Stimulated activated CD8-positive, alpha-beta memory T cell treated with anti-CD3 and anti-CD28 coated beads, Interleukin-15, amount 100 ng/mL, for 1 hour (primary cell): ENCODE measurements at places on chromosomes 5 and 9.
A peak's percentile ranks its signal among the peaks of the same experiment; 100 is the strongest.

GRCh38 chr5:122639033-122639432, 135.8 kb upstream of the SNX2 start:
- no peak for DNase-seq

- peak; percentile 0 for DNase-seq
Observed at GRCh38 chr9:69671879-69672595, at the start of gene APBA1. APBA1 (minus strand) TSS chr9:69672371.

DNA sequence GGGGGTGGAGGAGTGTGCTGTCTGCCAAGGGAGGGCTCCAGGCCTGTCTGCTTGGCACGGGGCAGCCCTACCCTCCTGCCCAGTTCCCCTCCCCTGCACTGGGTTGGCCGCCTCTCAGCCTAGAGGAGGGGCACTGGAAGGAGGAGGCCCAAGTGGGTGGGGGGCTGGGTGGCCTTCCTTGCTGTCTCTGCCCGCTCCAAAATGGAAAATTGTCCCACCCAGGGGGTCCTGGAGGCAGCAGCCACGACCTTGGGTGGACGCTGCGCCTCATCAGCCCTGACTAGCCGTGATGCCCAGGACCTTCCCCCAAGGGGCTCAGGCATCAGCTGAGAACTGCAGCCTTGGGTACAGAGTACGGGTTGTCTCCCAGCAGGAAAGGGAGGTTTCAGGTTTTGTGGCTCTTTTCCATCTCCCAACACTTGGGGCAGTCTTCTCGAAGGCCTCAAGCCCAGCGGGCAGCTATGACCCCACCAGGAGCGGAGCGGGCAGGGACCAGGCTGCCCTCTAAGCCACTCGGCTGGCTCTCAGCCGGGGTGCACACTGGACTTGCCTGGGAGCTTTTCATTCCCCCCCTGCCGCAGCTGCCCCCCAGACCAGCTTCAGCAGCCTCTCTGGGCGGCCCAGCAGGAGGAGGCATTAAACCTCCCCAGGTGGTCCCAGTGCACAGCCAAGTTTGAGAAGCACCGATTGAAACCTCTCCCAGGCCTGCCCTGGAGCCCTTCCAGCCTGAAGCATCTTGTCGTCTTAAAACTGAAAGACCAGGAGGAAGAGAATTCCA, 20.6 kb downstream of the NTNG2 start:
- no peak for DNase-seq

DNA sequence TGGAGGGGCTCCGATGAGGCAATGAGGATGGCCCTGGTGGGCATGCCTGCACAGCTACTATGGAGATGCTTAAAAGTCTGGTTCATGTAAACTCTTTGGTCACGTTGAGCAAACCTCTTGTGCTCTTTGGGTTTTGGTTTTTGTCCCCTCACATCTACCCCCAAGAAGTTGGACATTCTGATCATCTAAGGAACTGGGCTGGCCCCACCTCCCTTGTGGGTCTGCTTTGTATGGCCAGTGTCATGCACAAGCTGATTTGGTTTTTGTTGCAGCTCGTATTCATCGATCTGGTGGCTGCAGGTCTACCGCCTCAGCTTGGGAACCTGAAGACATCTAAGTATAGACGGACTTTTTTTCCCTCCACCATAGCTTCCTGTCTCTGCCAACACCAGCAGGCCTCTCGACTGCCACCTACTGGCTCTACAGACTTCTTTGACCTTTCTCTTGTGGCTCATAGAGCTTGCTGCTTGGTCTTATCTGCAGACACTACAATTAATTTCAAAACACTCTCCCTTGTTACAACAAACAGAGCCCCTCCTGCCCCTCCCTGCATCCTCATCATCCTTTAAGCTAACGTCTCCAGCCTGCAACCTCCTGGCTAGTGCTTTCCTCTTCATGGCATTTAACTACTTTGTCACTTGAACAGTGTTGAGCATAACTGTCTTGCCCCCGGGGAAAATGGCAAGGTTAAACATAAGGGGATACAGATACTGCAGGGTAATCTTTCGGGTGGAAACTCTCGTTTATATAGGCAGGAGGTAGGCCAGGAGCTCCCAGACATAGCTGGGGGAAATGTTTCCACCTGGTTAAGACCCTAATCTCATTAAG, 34.5 kb downstream of the TSTD2 start:
- DNase-seq: peak; percentile 51

DNA sequence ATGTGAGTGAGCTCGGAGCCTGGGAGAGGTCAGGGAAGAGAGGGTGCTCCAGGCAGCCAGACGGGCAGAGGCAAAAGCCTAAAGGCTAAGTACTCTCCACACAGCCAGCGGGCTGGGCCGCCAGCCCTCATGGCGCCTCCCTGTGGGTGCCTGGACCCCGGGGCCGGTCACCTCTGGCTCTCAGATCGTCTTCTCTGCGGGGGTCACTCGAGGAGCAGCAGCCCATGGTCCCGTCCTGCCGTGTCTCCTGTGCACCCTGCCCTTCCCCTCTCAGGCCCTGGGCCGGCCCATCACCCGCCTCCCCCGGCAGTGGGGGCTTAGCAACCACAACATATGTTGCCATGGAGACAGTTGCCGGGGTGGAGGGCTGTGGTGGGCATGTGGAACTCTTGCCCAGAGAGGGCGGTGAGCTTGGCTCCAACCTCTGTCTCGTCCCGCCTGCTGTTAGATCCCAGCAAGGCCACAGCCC, 4.2 kb downstream of the AK1 start:
- DNase-seq: no peak

- no peak for DNase-seq
Observed at GRCh38 chr5:6950250-6950649, 237.0 kb downstream of the TENT4A start.

DNA sequence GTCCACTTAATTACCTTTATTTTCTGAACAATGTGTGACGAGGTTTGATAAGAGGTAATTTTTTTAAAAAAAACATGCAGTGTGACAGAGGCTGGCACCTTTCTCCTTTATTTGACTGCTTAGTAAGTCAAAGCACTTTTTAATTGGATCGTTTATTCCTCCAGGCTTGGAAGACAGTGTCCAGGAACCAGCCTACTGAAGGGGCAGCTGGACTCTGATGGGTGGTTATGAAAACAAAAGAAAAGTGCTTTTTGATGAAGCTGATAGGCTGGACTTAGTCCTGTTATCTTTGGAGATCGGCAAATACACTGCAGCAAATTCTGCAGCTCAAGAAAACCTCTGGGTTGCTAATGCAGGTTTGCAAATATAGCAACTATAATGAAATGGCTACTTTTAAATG, 141.7 kb downstream of the DCP2 start:
- DNase-seq: no peak

- no peak for DNase-seq
Observed at GRCh38 chr9:135692410-135692809, 6.9 kb downstream of the SOHLH1 start.

- DNase-seq: no peak
Observed at GRCh38 chr5:137837491-137838394, 29.9 kb upstream of the MYOT start.

DNA sequence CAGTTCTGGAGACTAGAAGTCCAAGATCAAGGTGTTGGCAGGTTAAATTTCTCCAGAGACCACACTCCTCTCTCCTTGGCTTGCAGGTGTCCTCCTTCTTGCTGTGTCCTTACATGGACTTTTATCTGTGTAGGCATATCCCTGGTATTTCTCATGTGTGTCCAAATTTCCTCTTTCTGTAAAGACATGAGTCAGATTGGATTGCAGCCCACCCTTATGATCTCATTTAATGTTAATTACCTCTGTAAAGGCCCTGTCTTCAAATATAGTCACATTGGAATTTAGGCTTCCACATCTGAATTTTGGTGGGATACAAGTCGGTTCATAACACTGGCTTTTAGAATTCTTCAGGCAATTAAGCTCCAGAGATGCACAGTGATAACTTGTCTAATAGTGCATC, 322.2 kb upstream of the GRIA1 start:
- DNase-seq: no peak

DNA sequence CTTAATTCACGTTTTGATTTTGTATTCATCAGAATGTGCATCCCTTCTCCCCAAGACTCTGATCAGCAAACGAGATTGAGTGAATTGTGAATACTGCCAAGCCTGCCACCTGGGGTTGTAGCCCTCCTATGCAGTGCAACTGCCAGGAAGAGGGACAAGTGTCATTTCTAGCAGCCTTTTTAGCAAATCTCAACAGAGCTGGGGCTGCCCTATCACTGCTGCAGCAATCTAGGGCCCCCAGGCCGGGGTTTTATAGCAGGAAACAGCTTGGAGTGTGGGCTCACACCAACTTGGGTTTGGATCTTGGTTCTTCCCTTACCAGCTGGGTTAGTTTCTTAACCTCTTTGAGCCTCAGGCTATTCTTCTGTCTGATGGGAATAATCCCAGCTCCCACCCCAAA, 4.0 kb downstream of the CSF1R start:
- no peak for DNase-seq

DNA sequence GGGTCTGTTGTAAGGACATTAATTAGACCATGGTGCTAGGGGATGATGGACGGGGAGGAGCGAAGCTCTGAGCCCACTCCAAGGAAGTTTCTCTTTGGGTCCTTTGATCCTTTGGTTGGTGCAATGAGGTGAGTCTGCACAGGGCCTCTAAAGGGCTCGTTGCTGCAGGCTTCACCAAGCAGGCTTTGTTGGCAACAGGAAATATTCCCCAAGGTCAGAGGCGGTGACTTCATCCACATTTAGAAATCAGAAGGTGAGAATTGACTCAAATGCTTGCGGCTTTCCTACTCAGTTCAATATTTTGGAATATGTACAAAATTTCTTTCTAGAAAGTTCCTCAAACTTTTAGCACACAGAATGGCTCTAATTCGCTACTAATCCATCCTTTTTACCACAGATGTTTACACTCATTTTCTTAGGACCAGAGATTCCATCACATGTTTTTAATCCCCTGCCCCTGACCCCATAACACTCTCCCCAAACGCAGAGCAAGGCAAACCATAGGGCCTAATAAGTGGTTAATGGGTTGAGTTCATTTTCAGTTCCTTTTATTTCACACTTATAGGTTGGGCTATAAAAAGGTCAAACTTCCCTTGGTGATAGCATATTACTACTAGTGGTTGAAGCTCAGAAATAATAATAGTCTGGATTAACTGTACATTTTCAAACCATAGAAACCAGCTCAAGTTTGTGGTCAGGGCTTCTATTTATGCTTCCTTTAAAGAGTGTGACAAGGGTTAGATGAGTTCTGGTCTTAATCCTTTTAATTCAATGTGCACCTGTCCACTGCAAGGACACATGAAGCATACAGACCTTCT, 37.3 kb upstream of the TMEM252 start:
- no peak for DNase-seq

- no peak for DNase-seq
Observed at GRCh38 chr5:10046676-10047075, 203.0 kb downstream of the ATPSCKMT start.

GRCh38 chr5:157677931-157678330, 6.6 kb downstream of the C5orf52 start:
- DNase-seq: no peak

- peak; percentile 39 for DNase-seq
Observed at GRCh38 chr9:132768932-132769905, 99.0 kb downstream of the GTF3C4 start.

GRCh38 chr5:160628619-160628968, 206.9 kb downstream of the PTTG1 start:
- no peak for DNase-seq

DNA sequence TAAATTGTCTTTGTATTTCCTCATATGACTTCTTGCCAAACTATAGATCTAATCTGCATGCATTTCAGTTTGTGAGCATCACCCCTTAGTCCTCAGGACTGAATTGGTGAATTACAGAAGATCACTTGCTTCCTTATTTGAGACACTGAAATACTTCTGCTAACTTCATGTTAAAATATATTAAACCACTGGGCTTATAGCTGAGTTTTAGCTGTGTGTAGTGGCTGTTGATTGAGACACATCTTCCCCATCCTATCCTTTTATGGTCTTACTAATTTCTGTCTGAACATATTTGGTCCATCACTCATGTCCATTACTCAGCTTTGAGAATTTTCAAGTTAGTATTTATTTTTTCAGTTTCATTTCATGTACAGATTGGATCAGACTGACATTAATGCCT, 295.9 kb downstream of the PSAT1 start:
- DNase-seq: no peak

- no peak for DNase-seq
Observed at GRCh38 chr5:111744455-111744854, 12.5 kb downstream of the NREP start.

DNA sequence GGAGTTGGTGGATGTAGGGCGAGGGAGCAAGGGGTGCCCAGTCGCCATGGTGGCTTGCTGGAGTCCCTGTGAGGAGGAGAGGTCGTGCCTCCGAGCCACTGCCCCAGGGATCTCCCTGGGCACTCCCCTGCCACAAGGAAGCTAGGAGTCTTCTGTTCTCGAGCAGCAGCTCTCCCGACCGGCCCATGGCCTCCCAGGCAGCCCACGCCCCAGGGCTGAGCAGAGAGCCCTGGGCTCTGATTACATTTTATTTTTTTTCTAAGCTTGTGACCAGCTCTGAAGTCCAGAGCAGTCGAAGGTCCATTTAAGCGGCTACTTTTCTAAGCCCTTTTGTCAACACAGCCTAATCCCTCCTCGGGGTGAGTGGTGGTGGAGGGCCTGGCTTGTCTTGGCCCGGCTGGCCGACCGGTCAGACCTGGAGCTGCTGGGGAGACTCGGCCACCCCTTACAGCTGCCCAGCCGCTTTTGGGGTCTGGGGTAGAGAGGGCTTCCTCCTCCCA, 2.1 kb downstream of the RXRA start:
- DNase-seq: no peak

- no peak for DNase-seq
Observed at GRCh38 chr5:91211997-91212713, 171.0 kb downstream of the ARRDC3 start.

DNA sequence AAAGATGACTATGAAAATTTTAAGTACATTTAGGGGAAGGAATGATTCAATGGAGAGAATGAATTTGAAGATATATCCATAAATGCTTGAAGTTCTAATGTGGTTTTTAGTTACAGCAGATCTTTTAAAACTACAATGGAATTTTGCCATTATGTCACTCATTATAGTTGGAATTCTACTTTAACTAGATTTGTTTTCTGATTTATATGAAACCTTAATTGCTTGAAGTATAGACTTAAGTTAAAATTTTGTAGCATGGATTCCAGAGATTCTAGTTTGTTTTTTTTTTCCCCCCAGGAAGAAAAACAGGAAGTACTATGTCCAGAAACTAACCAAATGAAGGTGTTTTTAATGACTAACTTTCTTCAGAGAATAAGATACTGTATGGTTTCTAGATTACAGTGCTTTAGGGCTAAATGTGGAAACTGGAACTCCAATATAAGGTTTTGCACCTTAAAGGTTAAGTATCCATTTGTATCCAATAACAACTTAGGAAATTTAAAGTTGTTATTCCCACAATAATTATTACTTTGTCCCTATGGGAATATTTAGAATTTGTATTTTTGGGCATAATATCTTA, 70.3 kb downstream of the ZSWIM6 start:
- DNase-seq: no peak

GRCh38 chr5:57482671-57483106, at the start of gene ACTBL2:
ACTBL2 (minus strand) TSS chr5:57482811; CDS start chr5:57482707, 104 bp downstream.
- no peak for DNase-seq

- DNase-seq: no peak
Observed at GRCh38 chr9:673264-673965, 168.1 kb upstream of the DMRT1 start.

- no peak for DNase-seq
Observed at GRCh38 chr5:120919017-120919416, 454.9 kb downstream of the PRR16 start.

GRCh38 chr5:982377-983237, 26.0 kb upstream of the NKD2 start:
- DNase-seq: no peak

- DNase-seq: no peak
Observed at GRCh38 chr5:10227379-10227778, 22.3 kb downstream of the ATPSCKMT start.
